ENCODE measurements at places on chromosomes 13 and 19.

GRCh38 chr13:34678154-34678553 is 263.9 kb upstream of the NBEA start:
- no peak for DNase-seq

DNA sequence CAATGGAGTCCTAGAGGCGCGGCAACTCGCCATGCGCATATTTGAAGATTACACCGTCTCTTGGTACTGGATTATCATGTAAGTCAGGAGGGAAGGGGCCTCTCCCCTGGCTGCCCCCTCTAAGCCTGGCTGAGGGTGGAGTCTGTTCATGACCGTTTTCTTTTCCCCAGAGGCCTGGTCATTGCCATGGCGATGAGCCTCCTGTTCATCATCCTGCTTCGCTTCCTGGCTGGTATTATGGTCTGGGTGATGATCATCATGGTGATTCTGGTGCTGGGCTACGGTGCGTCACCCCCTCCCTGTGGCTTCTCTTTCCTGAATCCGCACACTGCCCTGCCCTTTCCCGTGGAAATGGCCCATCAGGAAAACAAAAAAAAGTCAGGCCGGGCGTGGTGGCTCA is 6.5 kb downstream of the SLC44A2 start:
- no peak for DNase-seq

DNA sequence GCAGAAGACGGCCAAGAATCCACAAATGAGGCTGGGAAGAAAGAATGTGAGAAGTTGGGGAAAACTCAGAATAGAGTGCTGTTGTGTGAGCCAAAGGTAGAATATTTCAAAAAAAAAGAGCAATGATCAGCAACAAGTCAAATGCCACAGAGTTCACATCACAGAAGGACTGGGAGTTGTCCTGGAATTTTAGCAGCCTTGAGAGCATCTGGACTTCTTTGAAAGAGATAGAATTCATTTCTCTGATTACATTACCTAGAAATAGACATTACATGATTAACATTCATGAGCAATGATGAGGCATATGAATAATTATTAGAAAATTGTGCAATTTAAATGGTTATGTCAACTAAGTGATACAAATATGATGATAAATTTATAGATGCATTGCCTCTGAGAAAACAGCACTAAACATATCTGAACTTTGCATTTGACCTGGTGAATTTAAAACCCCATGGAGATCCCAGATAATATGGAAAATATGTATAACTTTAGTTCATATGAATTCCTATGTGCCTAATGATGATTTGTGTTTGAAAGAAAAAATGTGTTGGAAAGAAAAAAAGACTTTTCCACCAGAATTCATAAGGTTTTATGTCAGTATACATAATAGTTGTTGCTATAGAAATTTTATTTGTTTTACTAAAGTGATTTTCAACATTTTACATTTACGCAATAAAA is 186.2 kb downstream of the POSTN start:
- no peak for DNase-seq

- no peak for DNase-seq
Observed at GRCh38 chr13:99153219-99153618, 47.4 kb upstream of the UBAC2 start.

DNA sequence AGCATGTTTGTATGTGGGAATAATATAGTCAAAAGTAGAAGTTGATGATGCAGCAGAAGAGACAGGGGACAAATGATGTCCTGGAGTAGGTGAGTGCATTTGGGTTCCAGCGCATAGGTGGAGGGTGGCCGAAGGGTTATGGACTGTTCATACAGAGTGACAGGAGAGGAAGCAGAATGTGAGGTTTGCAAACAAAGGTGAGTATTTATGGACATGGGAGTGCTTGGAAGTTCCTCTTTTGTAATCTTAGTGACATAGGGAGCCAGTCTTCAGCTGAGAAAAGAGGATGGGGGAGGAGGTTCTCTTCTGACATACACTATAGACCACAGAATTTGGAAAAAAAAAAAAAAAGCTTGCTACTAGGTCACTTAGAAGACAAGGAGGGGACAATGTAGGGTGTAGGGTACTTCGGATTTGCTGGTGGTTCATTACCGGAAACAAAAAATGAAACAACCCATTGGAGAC is 331.6 kb downstream of the DLEU7 start:
- no peak for DNase-seq

- DNase-seq, result no peak
Observed at GRCh38 chr13:84137292-84137691, 255.0 kb upstream of the SLITRK1 start.

GRCh38 chr19:46239193-46240024 is 9.9 kb downstream of the IGFL1 start:
- DNase-seq, result no peak

DNA sequence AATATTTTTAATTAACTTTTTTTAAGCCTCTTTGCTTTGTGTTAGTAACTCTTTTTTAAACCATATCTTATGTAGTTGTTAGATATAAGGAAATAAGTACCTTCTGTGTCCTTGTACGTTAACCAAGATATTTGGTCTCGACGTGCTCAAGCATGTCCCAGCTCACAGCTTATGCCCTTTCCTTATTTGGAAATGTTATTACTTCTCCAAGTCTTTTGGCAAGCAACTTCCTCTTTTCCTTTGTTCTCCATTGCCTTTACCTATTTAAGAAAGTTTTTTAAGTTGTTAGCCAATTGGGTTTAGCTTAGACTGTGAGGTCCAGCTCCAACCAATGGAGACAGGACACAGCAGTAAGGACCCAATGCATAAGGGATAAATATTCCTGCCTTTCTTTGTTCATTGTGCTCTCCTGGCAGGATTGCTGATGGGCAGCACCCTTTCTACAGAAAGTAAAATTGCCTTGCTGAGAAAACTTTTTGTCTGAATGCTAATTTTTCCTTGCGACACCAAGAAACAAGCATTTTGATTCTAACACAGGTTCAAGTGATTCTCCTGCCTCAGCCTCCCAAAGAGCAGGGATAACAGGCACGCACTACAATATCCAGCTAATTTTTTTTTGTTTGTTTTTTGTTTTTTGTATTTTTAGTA is 5.2 kb downstream of the DKKL1 start:
- no peak for DNase-seq

DNA sequence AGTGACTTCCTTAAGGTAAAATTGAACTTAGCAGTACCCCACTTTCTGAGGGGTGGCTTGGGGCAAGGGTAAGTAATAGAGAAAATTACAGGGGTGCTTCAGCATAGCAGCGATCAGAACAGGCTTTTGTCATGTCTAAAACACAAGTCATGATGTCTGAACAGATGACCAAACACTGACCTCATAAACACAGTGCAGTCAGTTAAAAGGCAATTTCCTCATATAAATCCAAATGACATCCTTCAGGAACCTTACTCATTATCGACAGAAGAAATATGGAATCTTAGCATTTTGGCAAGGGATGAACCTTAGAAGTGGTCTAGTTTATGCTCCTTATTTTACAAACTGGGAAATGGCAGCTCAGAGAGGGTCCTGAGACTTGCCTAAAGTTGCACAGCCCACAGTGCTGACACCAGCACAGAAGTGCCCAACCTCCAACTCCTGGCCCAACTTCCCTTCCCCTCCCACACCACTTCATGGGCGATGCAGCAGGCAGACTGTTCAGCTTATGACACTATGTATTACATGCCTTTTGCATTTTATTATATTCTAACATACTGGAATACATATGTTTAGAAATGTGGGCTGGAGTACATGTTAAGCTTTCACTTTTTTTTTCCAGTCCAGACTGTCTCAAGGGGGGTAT is 3.6 kb downstream of the GJA3 start:
- DNase-seq, result no peak

DNA sequence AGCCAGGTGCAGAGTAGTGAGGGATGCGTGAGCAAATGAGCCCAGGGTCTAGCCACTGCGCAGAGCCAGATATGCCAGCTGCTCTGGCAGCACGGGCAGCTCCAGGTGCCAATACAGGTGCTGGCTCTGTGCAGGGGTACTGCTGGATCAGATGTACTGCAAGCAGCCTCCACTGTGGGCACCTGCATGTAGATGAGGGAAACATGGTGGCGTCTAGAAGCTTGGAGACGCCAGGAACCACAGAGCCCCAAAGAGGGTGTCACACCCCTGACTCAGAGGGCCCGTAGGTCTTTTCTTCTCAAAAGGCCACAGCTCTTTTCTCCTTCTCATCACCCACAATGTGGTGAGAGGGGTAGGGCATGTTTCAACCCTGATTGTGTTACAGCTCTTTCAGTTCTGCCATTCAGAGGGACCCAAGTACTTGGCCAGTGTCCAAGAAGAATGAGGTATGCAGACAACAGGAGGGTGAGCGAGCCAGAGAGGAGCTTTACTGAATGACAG is 244.4 kb upstream of the SLITRK1 start:
- no peak for DNase-seq

Measured in RWPE2 (cell line).